Endothelial cell of umbilical vein (primary cell): ENCODE measurements at places on chromosomes 3 and 15. TPM values are rescaled to one million over a fixed set of nuclear protein-coding genes. Genes with fewer than 3 reads are reported as not detected.

DNA sequence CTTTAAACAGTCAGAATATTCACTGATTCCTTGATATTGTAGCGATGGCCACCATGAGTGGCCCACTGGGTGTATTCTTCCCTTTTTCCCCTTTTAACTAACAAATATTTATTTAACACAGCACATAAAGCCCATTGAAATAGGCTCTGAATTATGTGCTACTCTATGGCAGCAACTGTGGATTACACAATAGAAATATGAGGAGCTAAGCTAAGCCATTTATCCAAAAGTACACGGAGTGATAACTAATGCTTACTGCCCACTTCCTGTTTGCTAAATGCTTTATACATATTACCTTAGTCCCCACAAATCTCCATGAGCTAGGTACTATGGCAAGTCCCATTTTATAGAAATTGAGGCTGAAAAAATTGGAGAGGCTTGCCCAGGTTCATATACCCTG, 17.9 kb downstream of the ILDR1 start:
- peaks cover 12% of the 10 kb centered on the region for H3K4me1 ChIP-seq
- no peak overlapping the region for H3K4me3 ChIP-seq
- no peaks in the 10 kb centered on the region for H3K27me3 ChIP-seq
- no peaks in the 10 kb centered on the region for H3K36me3 ChIP-seq

DNA sequence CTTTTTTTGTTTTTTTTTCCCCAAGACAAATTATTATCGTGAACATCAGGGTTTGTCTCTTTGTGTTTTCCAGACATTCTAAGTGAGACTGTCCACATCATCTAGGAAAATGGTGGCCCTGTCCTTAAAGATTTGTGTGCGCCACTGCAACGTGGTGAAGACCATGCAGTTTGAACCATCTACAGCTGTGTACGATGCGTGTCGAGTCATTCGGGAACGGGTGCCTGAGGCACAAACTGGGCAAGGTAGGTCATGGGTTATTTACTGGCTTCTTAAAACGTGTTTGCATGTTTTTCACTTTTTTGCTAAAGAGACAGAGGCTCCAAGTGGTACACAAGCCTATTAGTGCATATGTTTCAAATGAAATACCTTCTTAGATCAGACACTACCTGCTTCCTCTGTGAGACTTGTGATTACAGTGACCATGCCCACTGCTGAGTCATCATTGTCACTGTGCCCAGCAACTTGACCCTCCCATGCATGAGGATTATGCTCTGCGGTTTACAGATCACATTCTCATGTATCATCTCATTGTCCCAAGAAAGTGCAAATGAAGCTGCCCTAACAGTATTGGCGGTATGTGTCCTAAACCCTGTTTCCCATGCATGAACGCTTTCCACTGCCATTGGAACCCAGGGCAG, 395.2 kb upstream of the TPM1 start:
- no peak overlapping the region for H3K27ac ChIP-seq
- no peak overlapping the region for H3K4me3 ChIP-seq
- H3K27me3 ChIP-seq: peaks cover 3% of the 10 kb centered on the region

The ZKSCAN7 gene
- total RNA-seq: 0.95 and 1.9 TPM in 2 replicates

DNA sequence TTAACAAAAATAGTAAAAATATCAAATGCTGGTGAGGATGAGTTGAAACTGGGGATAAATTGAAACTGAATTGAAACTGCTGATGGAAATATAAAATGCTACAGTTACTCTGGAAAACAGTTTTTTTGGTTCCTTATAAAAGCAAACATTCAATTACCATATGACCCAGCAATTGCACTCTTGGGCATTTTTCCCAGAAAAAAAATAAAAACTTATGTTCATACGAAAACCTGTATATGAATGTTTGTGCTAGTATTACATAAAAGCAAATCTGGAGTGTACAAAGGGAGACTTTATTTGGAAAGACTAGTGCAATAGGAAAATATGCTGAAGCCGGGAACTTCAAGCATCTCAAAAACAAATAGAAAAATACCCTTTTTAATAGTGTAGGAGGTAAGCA, 857.9 kb upstream of the CADM2 start:
- no peak for DNase-seq
- no peaks in the 10 kb centered on the region for H3K4me1 ChIP-seq
- H3K27me3 ChIP-seq: no peaks in the 10 kb centered on the region
- no peak overlapping the region for H3K27ac ChIP-seq

The GALNT15 gene
- total RNA-seq: 1.7 and 5.4 TPM in 2 replicates

The RBP2 gene
- not detected in 2 replicates for total RNA-seq

The TADA3 gene
- total RNA-seq: 31.0 and 31.3 TPM in 2 replicates

- DNase-seq: peak; percentile 80
- H3K27me3 ChIP-seq: no peaks in the 10 kb centered on the region
- H3K27ac ChIP-seq: no peak overlapping the region
These were observed 14.7 kb downstream of the TM4SF4 start for GRCh38 chr3:149489060-149489690.

The LRRC3B gene
- not detected in 2 replicates for total RNA-seq

GRCh38 chr3:170813266-170813665, 56.7 kb downstream of the RPL22L1 start:
- DNase-seq: no peak
- no peak overlapping the region for H3K4me3 ChIP-seq
- no peak overlapping the region for H3K27ac ChIP-seq

- H3K27ac ChIP-seq: no peak overlapping the region
- no peak for DNase-seq
- H3K27me3 ChIP-seq: no peaks in the 10 kb centered on the region
- no peaks in the 10 kb centered on the region for H3K4me1 ChIP-seq
- H3K4me3 ChIP-seq: no peak overlapping the region
These were observed 132.4 kb upstream of the PLXNA1 start for GRCh38 chr3:126850370-126851085.

The C3orf62 gene
- 3.9 and 5.6 TPM in 2 replicates for total RNA-seq

The EAF1 gene
- total RNA-seq: 16.0 and 18.2 TPM in 2 replicates

The FANCD2OS gene
- not detected in 2 replicates for total RNA-seq
